ENCODE measurements at places on chromosomes 5 and 9.

GRCh38 chr5:153439130-153439529 is 51.3 kb upstream of the GRIA1 start:
- no peak for DNase-seq

GRCh38 chr9:17847908-17848307 is 269.0 kb downstream of the SH3GL2 start:
- DNase-seq: no peak

DNA sequence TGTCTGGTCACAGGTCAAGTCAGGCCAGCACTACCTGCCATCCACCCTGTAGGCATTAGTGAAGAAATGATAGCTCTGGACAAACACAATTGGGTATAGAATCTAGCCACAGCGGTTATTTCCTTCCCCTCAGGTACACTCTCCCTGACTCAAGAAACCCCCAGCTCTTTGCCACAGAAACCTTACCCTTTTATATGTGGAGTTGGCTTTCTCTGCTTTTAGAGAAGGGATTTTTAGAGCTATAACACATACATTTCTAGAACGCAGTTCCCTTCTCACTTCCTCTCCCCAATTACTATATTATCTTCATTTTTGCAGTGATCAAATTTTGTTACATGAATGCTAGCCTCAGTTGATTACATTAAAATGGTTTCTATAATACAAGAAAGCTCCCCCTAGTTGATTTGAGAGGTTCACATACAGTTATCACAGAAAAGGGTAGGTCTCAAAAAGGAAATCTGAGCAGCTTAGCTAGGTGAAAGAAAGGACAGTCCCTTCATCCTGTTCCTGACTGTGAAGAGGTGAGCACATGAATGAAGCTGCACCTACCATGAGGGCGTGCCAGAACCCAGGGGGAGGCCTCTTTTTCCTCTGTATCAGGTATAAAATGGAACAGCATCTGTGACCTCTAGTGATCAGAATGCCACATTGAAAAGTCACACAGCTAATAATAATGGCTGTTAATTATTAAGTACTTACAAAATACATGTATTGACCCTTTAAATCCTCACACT is 425.6 kb downstream of the KIAA0825 start:
- no peak for DNase-seq

DNA sequence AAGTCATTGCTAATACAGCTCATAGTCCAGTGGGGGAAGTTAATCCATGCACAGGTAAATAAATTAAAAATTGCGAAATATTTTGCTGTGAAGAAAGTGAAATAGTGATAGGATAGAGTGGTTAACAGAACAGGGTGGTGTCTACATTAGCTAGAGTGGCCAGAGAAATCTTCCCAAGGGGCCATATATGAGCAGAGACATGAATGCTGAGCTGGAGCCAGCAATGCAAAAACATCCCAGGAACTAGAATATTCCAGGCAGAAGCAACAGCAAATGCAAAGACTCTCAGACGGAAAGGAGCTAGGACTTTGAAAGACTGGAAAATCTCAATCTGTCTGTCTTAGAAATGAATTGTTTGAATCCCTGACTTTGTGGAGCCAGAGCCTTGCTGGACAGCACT is 1221.6 kb downstream of the MAT2B start:
- no peak for DNase-seq

DNA sequence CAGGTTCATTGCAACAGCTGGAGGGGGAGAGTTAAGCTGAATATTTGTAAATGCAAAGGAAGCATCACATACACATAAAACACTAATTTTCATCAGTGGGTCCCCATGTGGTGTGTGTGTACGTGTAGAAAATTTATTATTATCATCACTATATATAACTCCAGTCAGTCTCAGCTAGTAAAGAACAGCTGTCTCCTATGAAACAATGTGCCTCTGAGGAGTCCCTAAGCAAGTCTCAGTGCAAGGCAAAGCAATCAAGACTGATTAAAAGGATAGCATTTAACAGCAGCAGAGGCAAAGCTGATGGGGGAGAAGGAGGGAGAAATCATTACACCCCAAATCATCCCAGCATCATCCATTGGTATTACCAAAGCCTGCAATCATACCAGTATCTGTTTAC is 104.2 kb upstream of the MARCHF11 start:
- DNase-seq: no peak

Data from RPMI7951 (cell line).